ENCODE measurements at places on chromosomes 1 and 21. TPM values are rescaled to one million over a fixed set of nuclear protein-coding genes. Genes with fewer than 3 reads are reported as not detected.

DNA sequence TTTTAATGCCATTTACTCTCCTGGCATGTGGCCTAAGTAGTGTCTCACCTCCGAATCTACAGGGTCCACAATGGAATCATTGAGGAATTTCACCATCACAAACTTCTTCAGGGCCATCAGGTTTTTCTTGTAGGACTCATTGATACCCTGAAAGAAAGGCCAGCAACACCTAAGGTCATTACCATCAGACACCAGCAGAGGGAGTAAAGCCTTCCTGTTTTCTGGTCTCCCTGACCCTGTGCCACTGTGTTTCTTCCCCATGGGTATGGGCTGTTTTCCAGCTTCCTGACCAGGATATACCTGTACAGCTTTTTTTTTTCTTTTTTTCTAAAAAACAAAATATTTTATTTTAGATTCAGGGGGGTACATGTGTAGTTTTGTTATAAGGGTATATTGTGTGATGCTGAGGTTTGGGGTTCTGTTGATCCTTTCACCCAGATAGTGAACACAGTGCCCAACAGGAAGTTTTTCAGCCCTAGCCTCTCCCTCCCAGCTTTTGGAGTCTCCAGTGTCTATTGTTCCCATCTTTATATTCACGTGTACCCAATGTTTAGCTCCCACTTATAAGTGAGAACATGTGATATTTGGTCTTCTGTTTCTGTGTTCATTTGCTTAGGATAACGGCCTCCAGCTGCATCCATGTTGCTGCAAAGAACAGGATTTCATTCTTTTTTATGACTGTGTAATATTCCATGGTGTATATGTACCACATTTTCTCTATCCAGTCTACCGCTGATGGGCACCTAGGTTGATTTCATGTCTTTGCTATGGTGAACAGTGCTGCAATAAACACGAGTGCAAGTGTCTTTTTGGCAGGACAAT is 18.3 kb downstream of the PPT1 start:
- no peak for DNase-seq

GRCh38 chr1:156104861-156105832 is 9.4 kb upstream of the LMNA start:
- no peak for DNase-seq

DNA sequence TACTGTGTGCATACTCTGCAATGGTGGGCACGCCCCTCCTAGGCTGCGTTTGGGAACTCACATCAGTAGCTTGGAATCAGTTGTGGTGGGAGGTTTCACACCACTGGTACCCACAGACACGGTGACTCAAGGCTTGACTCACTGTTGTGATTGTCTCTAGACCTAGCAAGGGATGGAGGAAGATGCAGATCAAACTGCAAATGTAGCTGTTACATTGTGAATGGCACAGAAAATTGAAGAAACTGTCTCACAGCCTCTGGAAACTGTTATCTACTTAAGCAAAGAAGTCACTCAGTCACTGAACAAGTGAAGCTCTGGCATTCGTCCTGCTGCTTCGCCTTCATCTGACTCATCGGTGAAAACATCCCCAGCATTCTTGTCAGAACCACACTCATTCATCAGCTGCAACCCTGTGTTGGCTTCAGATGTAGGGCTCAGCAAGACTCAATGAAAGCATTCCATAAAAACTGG is 59.5 kb downstream of the POFUT2 start:
- DNase-seq: no peak

DNA sequence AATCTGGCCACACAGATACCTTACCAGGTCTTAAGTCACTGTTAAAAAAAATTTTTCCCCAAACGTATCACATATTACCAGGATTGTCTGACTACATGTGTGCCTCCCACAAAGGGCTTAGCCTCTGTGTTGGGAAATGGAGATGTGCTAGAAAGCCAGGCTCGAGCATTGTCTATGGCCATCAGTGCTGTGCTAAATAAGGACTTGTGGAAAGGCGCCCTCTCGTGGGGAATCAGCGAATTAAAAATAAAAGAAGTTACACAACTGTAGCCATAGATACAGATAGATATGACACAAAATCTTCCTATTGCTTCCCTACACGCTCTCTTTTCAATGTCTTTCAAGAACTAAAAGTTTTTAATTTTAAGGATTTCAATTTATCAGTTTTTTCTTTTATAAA is 47.5 kb upstream of the CRNN start:
- DNase-seq: no peak

- DNase-seq: no peak
Measured at GRCh38 chr1:20703124-20703756, 14.6 kb downstream of the KIF17 start.

DNA sequence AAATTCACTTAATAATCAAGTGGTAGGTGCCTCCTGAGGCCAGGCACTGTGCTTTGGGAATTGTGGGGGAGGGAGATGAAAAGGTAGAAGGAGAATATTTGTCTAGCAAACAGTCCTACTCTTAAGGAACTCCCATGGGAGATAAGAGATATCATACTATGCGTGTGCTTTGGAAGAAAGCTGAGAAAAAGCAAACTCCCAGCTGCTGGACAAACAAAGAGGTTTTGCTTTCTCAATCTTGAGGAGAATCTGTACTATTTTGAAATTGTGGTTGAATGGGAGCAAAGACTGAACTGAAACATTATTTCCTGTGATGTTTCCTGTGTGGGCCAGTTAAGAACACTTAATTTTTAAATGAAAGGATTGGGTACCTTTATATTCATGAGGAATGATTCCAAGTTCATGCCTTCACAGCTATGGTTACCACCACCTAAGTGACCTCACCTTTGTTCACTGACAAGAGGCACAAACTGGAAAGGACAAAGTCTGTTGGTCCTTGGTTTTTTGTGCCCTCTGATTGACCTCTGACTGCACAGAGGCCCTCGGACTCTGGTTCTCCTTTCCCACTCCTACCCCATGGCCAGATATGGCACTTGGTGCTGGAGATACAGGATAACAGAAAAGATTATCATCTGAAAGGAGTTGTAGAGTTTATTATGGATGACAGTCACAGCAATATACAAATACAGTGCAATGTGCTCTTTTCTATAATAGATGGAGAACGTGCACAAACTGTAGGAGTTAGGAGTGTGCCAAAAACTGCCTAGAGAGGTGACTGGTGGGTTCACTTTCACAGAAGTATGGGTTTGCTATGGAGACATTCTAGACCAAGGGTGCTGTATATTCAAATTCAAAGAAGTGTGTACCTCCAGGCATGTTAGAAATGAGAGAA is 1.6 kb downstream of the CD53 start:
- no peak for DNase-seq

DNA sequence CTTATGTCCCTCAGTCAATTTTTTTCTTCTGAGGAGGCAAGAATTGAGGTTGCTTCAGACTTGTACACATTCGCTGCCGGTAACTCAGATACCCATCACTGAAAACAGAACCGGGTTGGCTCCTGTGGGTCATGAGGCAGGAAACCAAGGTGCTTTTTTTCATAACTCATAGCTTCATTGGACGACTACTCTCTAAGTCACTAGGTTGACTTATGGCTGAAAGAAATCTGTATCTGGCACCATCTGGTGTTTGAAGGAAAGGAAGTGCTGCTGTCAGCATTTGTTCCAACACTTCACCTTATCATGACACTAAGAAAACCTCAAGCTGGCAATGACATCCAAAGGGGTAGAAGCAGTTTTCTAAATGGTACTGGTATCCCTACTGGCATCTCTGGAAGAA is 82.3 kb downstream of the TBX19 start:
- DNase-seq: no peak

GRCh38 chr1:159181328-159182024 is 10.1 kb downstream of the CADM3 start:
- DNase-seq: no peak

- no peak for DNase-seq
Measured at GRCh38 chr1:63775418-63776127, 1.8 kb downstream of the ROR1 start.

- no peak for DNase-seq
Measured at GRCh38 chr1:202107801-202108731, 14.7 kb upstream of the GPR37L1 start.

- no peak for DNase-seq
Measured at GRCh38 chr1:14788080-14788479, 189.6 kb downstream of the KAZN start.

- no peak for DNase-seq
Measured at GRCh38 chr1:20469406-20470076, 16.5 kb downstream of the CAMK2N1 start.

DNA sequence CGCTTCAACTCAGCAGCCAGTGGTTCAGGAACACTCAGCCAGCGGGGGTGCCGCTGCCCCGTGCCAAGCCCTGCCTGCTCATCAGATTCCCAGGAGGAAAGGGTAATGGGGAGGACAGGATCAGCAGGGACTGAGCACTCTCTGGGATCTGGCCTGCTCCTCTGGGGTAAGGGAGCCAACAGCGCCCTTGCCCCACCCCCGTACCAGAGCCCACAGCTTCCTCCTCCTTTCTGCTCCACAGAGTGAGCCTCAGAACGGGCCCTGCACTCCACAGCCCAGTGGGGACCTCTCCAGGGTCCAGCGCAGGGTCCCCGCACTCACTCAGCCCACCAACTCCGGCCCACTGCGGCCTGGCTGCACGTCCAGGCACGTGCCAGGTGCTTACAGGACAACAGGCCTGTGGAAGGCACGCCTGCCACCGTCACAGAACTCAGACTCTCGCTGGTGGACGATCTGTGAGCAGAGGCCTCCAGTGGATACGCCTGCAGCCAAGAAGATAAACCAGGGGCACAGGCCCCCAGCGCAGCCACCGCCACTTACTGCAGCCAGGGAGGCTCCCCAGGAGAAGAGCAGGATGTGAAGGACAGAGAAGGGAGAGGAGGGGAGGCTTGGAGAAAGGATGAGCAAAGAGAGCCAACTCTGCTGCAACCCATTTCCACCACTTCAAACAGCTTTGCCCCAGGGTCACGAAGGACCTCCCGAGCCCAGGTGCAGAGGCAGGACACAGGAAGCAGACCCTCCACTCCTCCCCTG is 2.1 kb downstream of the MEGF6 start:
- DNase-seq: no peak

- no peak for DNase-seq
Measured at GRCh38 chr1:5691795-5692509, 300.3 kb downstream of the NPHP4 start.

DNA sequence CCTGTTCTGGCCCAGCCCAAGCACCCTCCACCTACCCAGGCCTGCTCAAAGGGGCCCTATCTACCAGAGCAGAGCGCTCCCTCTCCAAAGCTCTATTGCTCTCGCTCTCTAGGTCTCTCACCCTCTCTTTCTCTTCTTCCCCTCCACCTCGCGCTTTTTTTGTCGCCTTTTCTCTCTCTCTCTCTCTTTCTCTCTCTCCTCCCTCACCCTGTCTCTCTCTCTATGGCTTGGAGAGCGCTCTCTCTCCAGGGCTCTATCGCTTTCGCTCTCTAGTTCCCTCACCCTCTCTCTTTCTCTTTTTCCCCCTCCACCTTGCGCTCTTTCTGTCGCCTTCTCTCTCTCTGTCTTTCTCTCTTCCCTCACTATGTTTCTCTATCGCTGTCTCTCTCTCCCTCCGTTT is 3.4 kb upstream of the ZNF678 start:
- no peak for DNase-seq

GRCh38 chr1:107297681-107298080 is 156.8 kb downstream of the NTNG1 start:
- no peak for DNase-seq

GRCh38 chr21:45590726-45591618 is 48.7 kb upstream of the SLC19A1 start:
- no peak for DNase-seq

DNA sequence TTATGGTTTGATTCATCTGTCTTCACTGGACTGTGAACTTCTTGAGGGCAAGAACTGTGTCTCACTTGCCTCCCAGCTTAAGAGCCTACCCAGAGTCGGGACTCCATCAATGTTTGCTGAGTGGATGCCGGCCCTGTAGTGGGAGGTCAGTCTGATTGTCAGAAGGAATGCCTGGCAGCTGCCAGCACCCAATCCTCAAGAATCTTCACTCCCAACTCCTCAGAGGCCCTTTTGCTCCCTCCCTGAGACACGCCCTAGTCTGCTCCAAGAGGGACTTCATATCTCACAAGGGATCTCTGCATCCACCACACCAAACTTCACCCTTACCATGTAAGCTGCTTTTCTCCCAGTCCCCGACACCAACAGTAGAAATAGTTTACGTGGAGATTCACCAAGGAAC is 15.2 kb upstream of the KDM4A start:
- no peak for DNase-seq

GRCh38 chr1:100720101-100720500 is 559 bp downstream of the VCAM1 start:
- DNase-seq: no peak

GRCh38 chr1:153629971-153630370 is 1.7 kb downstream of the S100A1 start:
- DNase-seq: no peak

- no peak for DNase-seq
Measured at GRCh38 chr1:222256058-222256457, 291.8 kb downstream of the HHIPL2 start.

DNA sequence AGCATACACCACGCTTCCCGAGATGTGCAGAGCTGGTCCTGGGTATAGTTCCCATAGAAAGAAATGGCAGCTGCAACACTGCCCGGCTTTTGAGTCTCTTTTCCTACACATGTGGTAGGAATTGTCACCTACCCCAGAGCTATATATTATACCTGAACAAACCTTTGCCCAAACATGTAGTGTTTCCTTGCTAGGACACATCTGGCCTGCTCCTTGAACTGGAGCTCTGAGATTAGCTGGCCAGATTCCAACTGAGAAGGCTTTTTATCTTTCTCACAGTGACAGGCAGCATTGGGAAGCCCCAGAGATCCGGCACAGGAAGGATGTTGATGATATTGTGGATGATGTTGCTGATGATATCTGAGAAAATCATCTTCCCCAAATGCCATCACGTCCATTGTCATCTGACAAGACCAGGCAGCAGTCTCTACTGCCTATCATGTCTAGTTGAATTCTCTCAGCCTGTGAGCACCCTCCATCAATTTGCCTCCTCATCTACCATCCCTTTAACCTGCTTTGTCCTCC is 115.0 kb upstream of the SMYD2 start:
- no peak for DNase-seq

DNA sequence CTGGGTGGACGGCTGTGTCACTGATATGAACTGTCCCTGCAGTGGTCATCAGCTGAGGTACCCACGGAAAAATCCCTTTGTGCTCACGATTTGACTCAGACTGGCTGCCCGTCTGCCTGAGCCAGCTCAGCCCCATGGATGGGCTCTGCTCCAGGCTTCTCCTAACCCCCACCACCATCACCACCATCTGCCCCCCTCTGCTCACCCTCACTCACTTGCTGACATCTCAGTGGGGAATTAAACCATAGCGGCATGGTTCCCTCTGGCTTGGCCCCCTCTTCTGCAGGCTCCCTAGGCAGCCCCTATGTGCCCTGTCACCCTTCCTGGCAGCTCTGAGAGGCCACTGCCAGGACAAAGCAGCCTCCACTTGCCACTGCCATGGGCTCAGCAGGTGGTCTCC is 17.3 kb downstream of the SLC6A9 start:
- DNase-seq: no peak

- DNase-seq: no peak
Measured at GRCh38 chr1:230806552-230806951, 59.4 kb downstream of the CAPN9 start.

GRCh38 chr1:11778336-11778735 is 16.3 kb downstream of the C1orf167 start:
- no peak for DNase-seq

Gene SLC1A7
- polyA plus RNA-seq: 0.08 TPM

Gene PTPRU
- 10.1 TPM for polyA plus RNA-seq

Gene ACBD3
- polyA plus RNA-seq: 49.2 TPM

Gene FDPS
- polyA plus RNA-seq: 169 TPM

Gene GNPAT
- polyA plus RNA-seq: 70.8 TPM

Gene KRTAP7-1
- polyA plus RNA-seq: not detected

Gene RHD
- 1.3 TPM for polyA plus RNA-seq

Gene CADM3
- 0.24 TPM for polyA plus RNA-seq

Gene PCNX2
- polyA plus RNA-seq: 10.3 TPM

Gene PLPPR4
- polyA plus RNA-seq: 2.2 TPM

Gene TCHH
- polyA plus RNA-seq: 0.03 TPM

Gene PTGFR
- 0.60 TPM for polyA plus RNA-seq
